ENCODE measurements at places on chromosomes 7 and 10.
A peak's percentile ranks its signal among the peaks of the same experiment; 100 is the strongest.

GRCh38 chr7:127948930-127949329, 82.3 kb downstream of the LRRC4 start:
- DNase-seq: no peak
- no peak overlapping the region for H3K27ac ChIP-seq
- peaks cover 7% of the 10 kb centered on the region for H3K4me1 ChIP-seq
- no peaks in the 10 kb centered on the region for H3K27me3 ChIP-seq

DNA sequence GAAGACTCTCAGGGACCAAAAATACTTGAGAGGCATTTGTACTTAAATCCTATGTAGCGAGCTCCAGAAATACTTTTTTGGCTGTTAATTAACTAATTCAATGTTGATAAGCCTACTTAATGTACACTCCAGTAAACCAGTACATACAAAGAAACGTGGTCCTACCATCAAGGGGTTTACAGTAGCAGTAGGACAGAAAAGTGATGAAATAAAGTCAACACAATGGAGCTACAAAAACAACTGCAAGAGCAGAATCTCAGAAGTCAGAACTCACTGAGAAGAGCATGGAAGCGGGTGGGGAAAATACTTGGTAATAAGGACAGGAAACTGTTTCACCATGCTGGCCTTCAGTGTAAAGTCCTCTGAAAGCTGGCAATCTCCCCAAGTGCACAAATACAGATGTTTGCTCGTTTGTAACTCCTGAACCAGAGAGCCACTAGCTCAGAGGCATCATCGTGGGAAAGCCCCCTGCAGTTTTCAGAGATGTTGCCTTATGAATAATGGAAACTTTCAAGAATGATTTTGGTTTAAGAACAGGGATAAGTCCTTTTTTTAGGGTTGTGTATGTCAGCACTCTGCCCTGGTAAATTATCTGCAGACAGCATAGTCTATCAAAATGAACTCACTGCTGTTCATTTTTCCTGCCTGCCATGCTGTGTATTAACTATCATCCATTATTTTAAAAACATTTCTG, 233.2 kb downstream of the SORCS1 start:
- no peaks in the 10 kb centered on the region for H3K27me3 ChIP-seq
- no peaks in the 10 kb centered on the region for H3K36me3 ChIP-seq
- H3K4me3 ChIP-seq: no peak overlapping the region
- DNase-seq: no peak
- H3K27ac ChIP-seq: no peak overlapping the region
- H3K4me1 ChIP-seq: no peaks in the 10 kb centered on the region

DNA sequence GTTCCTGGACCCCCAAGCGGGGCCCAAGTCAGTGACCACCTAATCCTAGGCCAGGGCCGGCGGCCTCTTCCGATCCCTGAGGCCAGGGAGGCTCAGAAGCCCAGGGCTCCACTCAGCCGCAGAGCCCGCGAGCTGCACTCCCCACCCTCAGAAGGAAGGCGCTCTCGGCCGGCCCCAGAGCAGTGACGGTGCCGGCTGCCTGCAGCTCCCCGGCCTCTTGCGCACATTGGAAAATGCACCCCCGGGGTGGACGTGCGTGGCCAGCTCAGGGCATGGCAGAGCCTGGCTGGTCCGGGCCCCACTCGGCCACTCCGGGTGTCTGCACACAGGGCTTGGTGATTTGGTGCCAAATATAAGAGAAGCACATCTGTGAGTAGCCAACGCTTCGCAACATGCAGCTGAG, 269.1 kb downstream of the PTPRN2 start:
- H3K27ac ChIP-seq: no peak overlapping the region
- H3K4me3 ChIP-seq: no peak overlapping the region
- DNase-seq: peak; percentile 42
- no peaks in the 10 kb centered on the region for H3K4me1 ChIP-seq

GRCh38 chr7:123608991-123609882, 7.6 kb downstream of the ASB15 start:
- no peaks in the 10 kb centered on the region for H3K27me3 ChIP-seq
- H3K36me3 ChIP-seq: no peaks in the 10 kb centered on the region
- no peak for DNase-seq
- H3K4me1 ChIP-seq: no peaks in the 10 kb centered on the region
- no peak overlapping the region for H3K27ac ChIP-seq

GRCh38 chr7:85094046-85094725, 92.7 kb downstream of the SEMA3D start:
- no peak for DNase-seq
- no peaks in the 10 kb centered on the region for H3K27me3 ChIP-seq
- no peaks in the 10 kb centered on the region for H3K36me3 ChIP-seq
- H3K27ac ChIP-seq: no peak overlapping the region

DNA sequence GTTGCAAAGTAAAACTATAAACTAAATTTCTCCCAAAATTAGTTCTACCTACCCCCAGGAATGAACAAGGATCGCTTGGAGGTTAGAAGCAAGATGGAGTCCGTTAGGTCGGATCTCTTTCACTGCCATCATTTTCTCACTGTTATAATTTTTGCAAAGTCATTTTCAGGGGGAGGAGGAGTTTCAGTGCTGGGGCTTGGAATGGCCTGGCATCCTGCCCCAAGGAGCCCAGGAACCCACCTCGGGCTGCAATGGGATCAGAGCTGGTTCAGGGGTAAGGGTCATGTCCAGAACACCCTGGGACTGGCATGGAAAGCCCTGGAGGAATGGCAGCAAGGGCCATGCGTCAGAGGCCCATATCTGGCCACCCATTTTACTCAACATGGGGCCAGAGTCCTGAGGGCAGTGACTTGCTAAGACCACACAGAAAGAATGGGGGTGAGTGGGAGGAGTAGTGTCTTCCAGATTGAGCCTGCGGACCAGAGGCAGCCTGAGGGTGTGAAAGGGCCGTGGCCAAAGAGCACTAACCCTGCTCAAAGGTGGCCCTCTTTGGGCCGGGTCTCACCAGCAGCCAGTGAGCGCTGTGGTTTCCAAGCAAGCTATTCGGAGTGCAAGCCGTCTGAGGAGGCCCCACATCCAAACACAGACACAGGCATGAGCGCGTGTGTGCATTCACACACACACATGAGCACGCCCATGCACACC, 31.8 kb downstream of the GPRIN2 start:
- DNase-seq: peak; percentile 61
- no peaks in the 10 kb centered on the region for H3K36me3 ChIP-seq
- no peaks in the 10 kb centered on the region for H3K4me1 ChIP-seq
- H3K27me3 ChIP-seq: no peaks in the 10 kb centered on the region

- no peak overlapping the region for H3K27ac ChIP-seq
- DNase-seq: peak; percentile 47
- no peak overlapping the region for H3K4me3 ChIP-seq
- no peaks in the 10 kb centered on the region for H3K27me3 ChIP-seq
- no peaks in the 10 kb centered on the region for H3K36me3 ChIP-seq
Observed at GRCh38 chr10:123897146-123897545, 5.5 kb upstream of the CPXM2 start.

- no peak overlapping the region for H3K27ac ChIP-seq
- H3K4me1 ChIP-seq: no peaks in the 10 kb centered on the region
- no peak for DNase-seq
- H3K27me3 ChIP-seq: no peaks in the 10 kb centered on the region
- no peak overlapping the region for H3K4me3 ChIP-seq
- no peaks in the 10 kb centered on the region for H3K36me3 ChIP-seq
Observed at GRCh38 chr7:12554351-12554750, 16.2 kb upstream of the SCIN start.

DNA sequence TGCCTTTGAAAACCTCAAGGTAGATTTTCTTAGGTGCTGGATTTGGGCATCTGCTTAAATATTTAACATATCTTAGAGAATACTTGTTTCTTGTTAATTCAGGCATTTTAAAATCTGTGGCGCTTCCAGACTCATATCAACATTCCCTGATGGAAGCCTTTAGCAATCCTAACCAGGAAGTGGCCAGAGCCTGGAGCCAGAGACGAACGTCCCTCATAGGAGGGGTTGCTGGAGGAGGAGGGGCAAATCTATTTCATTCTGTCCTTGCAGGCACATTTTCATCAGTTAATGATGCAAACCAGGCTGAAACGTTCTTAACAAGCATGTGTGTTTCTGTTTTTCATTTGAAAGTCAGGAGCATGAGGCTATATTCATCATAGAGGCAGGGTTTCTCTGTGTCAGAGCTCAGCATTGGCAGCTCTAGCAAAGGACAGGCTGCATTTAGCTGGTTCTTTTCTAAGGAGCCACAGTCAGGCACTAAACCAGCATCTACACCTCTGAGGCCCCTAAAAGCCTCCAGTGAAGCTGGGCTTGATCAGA, 17.8 kb upstream of the IFIT2 start:
- no peaks in the 10 kb centered on the region for H3K36me3 ChIP-seq
- H3K27ac ChIP-seq: peak overlapping the region; percentile 42
- H3K27me3 ChIP-seq: no peaks in the 10 kb centered on the region
- H3K4me3 ChIP-seq: no peak overlapping the region

DNA sequence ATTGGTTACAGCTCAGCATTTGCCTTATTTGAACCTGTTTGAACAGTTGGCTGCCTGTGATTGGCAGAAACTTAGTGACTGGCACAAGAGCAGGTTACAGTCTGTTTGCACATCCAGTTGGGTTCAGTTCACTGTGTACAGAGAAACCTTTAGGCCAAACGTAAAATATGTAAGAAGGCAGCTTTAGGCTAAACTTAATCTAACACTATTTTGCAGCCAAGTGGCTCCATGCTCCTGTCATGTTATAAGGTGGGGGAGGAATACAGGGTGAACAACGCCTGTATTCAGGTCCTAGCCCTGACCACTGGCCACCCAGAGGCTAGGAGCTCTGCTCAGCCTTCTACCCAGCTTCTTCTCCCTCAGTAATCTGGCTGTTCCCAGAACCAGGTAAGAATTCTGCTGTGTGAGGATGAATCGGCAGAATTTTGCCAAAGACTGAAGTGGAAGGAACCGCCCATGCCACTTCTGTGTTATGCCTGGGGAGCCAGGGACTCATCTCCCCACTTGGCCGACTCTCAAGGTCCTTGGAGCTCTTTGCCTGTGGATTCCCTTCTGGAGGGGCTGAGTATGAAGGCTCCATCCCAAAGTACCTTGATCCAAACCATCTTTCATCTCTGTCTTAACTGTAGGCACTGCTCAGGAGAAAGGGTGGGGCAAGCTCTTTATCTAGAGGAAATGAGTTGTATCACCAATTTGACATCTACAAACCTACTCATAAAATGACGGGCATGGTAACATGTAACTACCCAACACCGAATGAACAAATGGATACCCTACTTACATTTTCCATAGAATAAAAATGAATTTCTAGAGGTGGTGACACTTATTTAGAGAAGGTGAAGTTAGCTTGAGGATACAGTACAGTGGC, 164.4 kb upstream of the NAMPT start:
- H3K4me3 ChIP-seq: no peak overlapping the region
- no peaks in the 10 kb centered on the region for H3K27me3 ChIP-seq
- H3K27ac ChIP-seq: no peak overlapping the region
- peak; percentile 31 for DNase-seq
- H3K36me3 ChIP-seq: no peaks in the 10 kb centered on the region
- H3K4me1 ChIP-seq: no peaks in the 10 kb centered on the region

DNA sequence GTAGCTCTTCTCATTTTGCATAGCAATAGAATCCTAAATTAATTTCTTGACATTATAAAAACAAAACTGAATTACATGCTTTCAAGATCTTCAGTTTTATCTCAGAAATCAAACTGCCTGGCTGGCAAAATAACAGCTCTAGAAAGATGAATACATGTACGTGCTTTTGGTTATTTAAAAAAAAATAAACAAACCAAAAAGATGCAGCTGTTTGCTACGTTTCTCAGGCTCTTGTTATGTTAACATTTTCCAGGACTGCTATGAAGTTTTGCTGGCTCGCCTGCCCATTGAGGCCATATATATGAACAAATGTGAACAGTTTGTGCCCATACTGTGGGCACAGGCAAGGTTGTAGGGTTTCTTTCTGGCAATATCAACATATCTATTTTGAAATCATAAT, 86.6 kb downstream of the ODAD2 start:
- H3K27ac ChIP-seq: no peak overlapping the region
- DNase-seq: no peak
- H3K4me3 ChIP-seq: no peak overlapping the region
- H3K36me3 ChIP-seq: no peaks in the 10 kb centered on the region
- peaks cover 8% of the 10 kb centered on the region for H3K4me1 ChIP-seq

DNA sequence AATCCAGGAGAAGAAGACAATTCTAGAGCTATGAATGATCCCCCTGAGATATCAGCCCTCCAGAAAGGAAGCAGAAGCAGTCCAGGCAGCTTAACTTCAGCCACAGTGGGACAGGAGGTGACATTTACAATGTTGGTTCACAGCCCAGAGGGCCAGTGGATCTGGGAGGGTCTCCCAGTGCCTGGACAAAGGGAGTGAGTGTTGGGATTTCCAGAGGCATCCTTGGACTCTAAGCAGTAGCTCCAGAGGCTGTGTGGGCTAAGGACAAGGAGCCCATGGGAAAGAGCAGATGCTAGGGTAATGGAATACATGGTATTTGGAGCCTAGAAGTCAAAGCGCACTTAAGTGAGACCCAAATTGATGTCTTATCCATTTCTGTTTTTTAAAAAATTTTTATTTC, 97.4 kb upstream of the NUPR2 start:
- DNase-seq: no peak
- no peaks in the 10 kb centered on the region for H3K36me3 ChIP-seq
- no peak overlapping the region for H3K27ac ChIP-seq
- no peaks in the 10 kb centered on the region for H3K4me1 ChIP-seq

GRCh38 chr10:96288151-96288621, 16.0 kb upstream of the DNTT start:
- DNase-seq: no peak
- no peaks in the 10 kb centered on the region for H3K36me3 ChIP-seq
- no peaks in the 10 kb centered on the region for H3K4me1 ChIP-seq
- H3K27me3 ChIP-seq: no peaks in the 10 kb centered on the region
- H3K4me3 ChIP-seq: no peak overlapping the region
- no peak overlapping the region for H3K27ac ChIP-seq

- DNase-seq: peak; percentile 13
- no peaks in the 10 kb centered on the region for H3K27me3 ChIP-seq
- no peak overlapping the region for H3K4me3 ChIP-seq
- H3K36me3 ChIP-seq: peaks cover 7% of the 10 kb centered on the region
- H3K27ac ChIP-seq: no peak overlapping the region
- peaks cover 2% of the 10 kb centered on the region for H3K4me1 ChIP-seq
Observed at GRCh38 chr10:97648562-97649404, 8.3 kb downstream of the PI4K2A start.

GRCh38 chr10:65413001-65413400, 1512.8 kb upstream of the LRRTM3 start:
- no peaks in the 10 kb centered on the region for H3K4me1 ChIP-seq
- H3K36me3 ChIP-seq: no peaks in the 10 kb centered on the region
- no peak overlapping the region for H3K4me3 ChIP-seq
- no peak overlapping the region for H3K27ac ChIP-seq

- H3K4me1 ChIP-seq: no peaks in the 10 kb centered on the region
- H3K4me3 ChIP-seq: no peak overlapping the region
- H3K27me3 ChIP-seq: no peaks in the 10 kb centered on the region
- no peaks in the 10 kb centered on the region for H3K36me3 ChIP-seq
- no peak overlapping the region for H3K27ac ChIP-seq
- no peak for DNase-seq
Observed at GRCh38 chr7:32658467-32658869, 163.2 kb downstream of the AVL9 start.

DNA sequence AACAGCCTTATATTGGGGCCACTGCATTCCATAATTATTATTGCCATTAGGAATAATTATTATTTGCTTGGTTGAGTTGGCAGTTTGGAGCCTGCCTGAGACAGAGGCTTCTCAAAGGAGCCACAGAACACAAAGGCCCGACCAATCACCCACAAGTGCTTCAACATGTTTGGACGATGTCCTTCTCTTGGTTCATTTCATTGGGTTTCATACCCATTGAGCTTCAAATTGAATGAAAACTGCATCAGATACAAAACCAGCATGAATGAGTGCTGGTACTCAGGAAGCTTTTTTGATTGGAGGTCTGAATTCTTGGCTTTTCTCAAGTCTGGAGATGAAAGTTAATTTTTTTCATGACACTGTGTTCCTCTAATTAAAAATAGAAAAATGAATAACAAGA, 168.3 kb downstream of the CREB5 start:
- H3K4me1 ChIP-seq: no peaks in the 10 kb centered on the region
- no peak for DNase-seq

Data from mesendoderm (in vitro differentiated cells).